ENCODE measurements at places on chromosomes 16 and 17.
A peak's percentile ranks its signal among the peaks of the same experiment; 100 is the strongest.

GRCh38 chr17:74998783-74999182 lies 11.4 kb downstream of the CDR2L start:
- no peak for DNase-seq

DNA sequence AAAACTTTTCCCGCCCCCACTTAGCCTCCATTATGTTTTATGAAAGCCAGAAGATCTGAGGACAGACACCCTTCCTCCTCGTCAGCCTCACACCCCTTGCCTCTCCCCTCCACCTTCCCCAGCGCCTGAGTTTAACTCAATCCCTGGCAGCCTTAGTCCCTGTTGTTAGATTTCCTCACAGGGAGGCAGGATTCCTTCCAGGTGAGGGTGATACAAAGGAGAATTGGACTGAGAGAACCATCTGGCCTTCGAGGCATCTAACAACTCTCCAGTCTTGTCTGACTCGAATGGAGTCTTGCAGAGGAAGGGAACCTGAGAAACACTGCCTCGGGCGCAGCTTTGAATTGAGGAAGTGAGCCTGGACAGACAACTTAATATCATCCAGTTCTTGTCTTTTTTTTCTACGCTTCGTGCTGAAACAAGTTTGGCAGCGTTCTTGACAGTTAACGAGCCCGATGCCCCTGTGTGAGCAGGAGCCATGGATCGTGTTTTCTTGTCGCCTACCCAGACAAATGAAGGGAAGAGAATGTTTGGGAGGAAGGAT lies 1.3 kb upstream of the ZNF768 start:
- no peak for DNase-seq

GRCh38 chr16:12311877-12312276 lies 335.3 kb downstream of the SNX29 start:
- no peak for DNase-seq

GRCh38 chr17:29592850-29593551 lies at the start of gene ANKRD13B:
TSS of gene ANKRD13B (plus strand) at chr17:29593132. CDS start at chr17:29593622, 490 bp downstream.
- DNase-seq, result peak; percentile 74

GRCh38 chr17:72733619-72734282 lies 358.7 kb downstream of the SLC39A11 start:
- DNase-seq, result no peak

GRCh38 chr16:30778549-30779244 lies 8.3 kb downstream of the ZNF629 start:
- no peak for DNase-seq

- DNase-seq, result no peak
These were observed 215.8 kb downstream of the CDH8 start for GRCh38 chr16:61820398-61820797.

GRCh38 chr17:61284174-61284573 lies 115.5 kb upstream of the TBX2 start:
- DNase-seq, result no peak

DNA sequence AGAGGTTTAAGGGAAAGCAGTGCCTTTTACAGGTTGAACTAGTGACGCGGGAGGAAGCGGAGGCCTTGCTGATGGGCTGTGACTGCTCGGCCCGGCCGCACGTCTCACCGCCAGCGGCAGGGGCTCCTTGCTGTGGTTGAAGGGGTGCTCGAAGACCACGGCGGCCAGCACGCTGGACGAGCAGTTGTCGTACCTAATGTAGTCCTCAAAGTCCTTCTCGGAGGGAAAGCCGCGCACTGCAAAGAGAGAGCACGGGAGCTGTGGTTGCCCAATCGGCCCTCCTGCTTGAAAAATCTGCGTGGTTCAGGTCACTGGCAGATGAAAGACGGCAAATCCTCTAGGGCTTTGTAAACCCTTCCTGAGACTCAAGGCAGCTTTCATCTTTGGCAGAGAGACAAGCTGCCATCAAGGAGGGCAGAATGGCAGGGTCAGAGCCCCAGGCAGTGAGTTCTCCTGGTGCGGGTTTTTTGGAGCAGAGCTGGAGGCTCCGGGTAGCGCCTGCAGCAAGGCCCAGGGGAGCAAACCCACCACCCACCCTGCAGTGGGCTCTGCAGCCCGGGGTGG lies 16.1 kb downstream of the ABCA3 start:
- DNase-seq, result no peak

DNA sequence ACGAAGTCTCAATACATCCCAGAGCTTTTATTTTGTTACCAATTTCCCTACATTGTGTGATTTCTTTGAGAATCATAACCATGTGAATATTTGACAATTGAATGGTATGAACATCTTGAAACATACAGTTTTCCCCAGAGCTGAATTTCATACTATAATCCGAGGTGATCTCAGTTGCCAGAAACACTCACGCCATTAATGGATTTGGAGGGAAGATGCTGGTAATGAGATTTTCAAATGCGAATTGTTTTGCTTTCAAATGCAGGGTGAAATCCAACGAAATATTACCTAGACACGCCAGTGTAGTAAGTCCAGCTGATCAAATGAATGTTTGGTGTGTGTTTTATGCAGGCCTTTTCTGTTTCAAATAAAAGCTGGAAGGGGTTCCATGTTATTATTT lies 277.8 kb upstream of the CDH5 start:
- DNase-seq, result no peak

DNA sequence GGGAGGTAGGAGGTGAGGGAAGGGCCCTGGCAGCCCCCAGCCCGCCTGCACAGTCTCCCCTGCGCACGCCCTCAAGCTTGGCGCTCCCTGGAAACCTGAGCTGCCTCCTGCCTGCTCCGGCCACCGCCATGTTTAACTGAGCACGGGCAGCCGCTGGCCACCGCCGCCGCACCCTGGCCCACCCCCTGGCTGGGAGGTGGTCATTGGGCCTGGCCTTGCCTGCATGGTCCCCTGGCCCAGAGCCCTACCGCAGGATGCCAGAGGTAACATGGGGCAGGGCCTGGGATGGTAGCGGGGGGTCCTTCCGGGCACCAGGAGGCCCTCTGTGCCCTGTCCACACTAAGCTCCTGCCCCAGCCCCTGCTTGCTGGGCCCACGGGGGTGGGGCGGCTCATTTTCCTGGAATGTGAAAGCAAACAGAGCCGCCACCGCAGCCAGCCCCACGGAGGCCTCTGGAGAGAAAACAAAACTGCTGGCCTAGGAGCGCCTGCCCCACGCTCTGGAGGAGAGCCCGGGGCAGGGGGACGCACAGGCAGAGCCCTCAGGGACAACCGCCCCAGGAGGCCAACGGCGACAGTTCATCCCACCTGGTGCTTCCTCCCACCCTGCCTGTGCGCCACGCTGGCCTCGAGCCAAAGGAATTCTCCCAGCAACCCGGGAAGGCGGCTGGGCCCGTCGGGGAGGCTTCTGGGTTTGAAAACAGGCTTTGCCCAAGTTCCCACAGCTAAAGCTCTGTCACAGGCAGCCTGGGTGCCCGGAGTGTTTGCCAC lies 8.9 kb downstream of the NHERF2 start:
- no peak for DNase-seq

GRCh38 chr17:81385320-81386111 lies 9.7 kb upstream of the BAHCC1 start:
- DNase-seq, result no peak

DNA sequence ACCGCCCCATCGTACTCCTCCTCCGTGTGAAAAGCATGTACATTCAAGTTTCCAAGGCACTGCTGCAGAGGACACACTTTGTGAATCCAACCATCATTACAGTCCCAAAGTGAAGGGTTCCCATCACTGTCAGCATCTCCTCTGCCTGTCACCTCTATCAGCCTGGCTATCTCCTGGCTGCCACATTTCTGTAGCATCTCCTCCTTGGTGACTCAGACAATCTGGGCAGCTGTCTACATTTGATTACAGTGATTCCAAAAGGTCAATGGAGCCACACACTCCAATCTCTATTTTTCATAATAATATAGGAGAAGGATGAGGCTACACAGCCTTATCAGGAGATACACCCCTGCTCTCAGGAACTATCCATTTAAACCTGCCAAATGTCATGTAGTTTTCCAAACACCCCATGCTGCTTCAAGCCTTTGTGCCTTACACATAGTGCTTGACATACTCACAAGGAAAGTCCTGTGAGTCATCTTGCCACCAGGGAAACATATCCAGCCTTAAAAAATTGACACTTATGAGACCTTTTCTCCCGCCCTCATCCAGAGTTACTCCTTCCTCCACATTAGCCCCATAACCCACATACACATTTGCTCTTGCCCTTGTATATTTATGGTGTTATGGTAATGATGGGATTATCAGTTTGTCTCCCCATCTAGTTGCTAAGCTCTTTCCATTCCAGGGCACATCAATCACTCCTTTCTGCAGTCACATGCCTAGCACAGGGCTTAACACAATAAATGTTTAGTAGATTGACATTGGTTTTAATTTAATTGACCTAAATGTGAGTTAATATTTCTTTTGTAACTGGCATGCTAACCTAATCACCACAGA lies 250.1 kb upstream of the CDH5 start:
- no peak for DNase-seq

GRCh38 chr17:31499771-31500554 lies 108.5 kb downstream of the RAB11FIP4 start:
- DNase-seq, result no peak

DNA sequence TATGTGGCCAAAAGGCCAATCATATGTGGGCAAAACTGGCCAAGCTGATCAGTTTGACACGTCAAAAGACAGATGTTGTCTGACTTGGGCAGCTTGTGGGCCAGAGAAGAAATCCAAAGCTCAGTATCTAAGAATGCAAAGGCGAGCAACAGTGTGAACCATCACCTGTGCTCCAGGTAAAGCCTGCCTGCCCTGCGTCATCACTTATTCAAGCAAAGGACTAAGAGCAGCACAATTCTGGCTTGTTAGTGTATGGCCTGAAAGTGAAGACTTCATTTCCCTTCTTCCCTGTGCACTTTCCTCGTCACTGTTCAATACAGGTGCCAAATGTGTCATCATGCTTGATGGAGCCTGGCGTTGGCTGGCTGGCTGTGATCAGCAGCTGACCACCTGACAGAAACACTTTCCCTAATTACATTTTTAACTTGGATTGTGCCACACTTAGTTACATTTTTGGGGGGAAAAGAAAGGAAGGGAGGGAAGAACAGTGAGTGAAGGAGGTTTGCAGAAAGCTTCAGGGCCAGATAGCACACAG lies 4.7 kb downstream of the FAM20A start:
- no peak for DNase-seq

- no peak for DNase-seq
These were observed 46.8 kb downstream of the CYB561 start for GRCh38 chr17:63399316-63399715.

- DNase-seq, result no peak
These were observed 79.5 kb upstream of the PLCG2 start for GRCh38 chr16:81699596-81699995.

DNA sequence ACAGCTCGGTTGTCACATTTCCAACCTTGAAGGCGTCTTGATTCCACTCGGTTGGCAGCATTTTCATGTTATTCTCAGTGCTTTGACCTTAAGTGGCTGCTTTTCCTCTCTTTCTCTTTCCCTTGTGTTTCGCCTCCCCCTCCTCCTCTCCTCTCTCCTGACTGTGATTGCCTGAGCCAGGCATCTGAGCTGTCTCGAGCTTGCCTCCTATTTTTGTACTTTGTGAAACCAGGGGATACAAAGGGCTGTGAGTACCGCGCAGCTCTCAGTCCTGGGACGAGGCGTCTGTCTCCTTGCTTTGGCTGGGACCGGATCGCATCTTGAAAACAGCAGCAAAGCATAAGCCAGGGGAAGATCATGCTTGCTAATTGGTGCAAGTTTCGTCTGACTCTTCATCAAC lies 48.8 kb upstream of the SDK2 start:
- DNase-seq, result no peak

- DNase-seq, result no peak
These were observed 98.5 kb downstream of the METRNL start for GRCh38 chr17:83177611-83178532.

- no peak for DNase-seq
These were observed 170.7 kb downstream of the SEC14L1 start for GRCh38 chr17:77311371-77311981.

GRCh38 chr17:28935744-28936460 lies 15.4 kb downstream of the PHF12 start:
- DNase-seq, result no peak

GRCh38 chr17:45234641-45235415 lies 13.1 kb downstream of the FMNL1 start:
- DNase-seq, result peak; percentile 41

DNA sequence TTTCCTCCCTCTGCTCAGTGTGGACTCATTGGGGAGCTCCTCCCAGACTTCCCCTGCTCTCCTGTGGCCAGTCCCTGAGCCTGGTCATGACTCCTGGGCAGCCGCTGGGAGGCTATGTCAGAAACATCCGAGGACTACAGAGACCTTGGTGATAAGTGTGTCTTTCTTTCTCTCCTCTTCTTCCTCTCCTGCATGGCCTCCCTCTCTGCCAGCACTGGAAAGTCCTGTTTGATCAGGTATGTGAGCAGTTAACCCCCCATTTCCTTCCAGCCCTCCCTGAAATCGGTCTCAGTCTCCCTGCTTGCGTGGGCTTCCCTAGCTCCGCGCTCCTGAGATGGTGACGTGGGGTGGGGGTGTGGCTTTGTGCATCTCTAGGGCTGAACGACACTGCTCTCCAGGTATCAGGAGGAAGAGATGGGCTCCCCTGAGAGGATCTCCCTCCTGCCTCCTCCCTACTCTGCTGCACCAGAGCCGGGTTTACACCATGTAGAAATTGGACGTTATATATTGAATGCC lies 2.1 kb downstream of the RHBDL3 start:
- no peak for DNase-seq

GRCh38 chr17:61503961-61504360 lies 51.7 kb downstream of the TBX4 start:
- DNase-seq, result no peak

DNA sequence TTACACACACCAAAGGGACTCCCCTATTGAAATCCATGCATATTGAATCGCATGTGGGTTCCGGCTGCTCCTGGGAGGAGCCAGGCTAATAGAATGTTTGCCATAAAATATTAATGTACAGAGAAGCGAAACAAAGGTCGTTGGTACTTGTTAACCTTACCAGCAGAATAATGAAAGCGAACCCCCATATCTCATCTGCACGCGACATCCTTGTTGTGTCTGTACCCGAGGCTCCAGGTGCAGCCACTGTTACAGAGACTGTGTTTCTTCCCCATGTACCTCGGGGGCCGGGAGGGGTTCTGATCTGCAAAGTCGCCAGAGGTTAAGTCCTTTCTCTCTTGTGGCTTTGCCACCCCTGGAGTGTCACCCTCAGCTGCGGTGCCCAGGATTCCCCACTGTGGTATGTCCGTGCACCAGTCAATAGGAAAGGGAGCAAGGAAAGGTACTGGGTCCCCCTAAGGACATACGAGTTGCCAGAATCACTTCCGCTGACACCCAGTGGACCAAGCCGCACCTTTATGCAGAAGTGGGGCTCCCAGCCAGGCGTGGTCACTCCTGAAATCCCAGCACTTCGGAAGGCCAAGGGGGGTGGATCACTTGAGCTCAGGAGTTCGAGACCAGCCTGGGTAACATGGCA lies 2.2 kb downstream of the GAA start:
- no peak for DNase-seq

- no peak for DNase-seq
These were observed 59.1 kb upstream of the FAM20A start for GRCh38 chr17:68660302-68660701.

DNA sequence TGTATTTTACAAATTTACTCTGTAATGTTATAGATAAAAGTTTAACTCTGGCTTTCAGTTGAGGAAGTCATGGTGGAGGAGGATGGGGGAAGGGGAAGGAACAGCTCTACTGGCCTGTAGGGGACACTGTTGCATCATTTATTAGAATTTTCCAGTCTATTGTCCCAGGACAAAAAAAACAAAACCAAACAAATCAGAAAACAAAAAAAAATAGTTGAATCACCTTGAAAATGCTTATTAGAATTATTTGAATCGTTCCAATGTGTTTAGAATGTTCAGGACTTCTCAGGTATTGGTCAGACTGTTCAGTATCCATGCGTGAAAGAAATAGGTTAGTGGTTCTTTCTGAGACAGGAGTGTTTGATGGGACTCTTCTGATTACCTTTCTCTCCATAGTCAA lies 242.0 kb downstream of the FTO start:
- DNase-seq, result peak; percentile 19

- no peak for DNase-seq
These were observed 55.3 kb downstream of the MGAT5B start for GRCh38 chr17:76923491-76923890.
